ENCODE measurements at places on chromosomes 13 and 19.

GRCh38 chr19:31109636-31110035, 239.6 kb downstream of the TSHZ3 start:
- no peak for DNase-seq

DNA sequence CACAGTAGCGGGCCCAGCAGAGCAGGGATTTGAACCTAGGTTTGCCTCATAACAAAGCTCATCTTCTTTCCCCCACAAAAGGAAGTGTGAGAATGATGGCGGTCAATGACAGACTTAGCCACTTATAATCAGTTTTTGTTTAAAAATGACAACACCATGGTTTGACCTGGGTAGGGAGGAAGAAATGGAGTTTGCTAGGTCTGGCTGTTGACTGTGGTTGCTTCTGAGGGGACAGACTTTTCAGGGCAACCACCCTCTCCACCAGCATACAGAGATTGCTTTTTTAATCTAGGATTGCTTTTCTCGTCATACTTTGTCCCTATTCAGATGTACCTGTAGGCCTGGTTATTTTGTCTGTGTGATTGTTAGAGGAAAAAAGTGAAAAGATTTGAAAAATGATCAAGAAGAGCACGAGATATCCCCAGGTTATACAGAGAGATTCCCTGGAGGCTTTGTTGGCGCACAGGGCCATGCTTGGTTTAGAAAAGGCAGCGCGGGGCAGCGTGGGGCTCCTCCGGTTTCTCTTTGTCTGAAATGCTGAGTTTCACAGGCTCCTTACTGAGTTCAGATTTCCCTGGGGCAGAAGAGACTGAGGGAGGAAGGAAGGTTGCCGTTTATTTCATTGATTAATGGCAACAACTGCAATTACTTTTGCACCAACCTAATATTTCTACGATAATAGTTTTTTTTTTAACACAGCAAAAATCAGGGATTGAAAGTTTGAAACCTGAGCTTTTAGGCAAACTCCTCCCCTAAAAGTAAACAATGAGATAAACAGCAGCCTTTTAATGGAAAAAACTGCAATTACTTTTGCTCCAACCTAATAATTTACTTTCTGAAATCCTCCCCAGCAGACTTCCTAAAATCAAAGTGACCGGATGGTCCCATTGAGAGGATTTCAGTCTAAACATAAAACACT, 97.0 kb upstream of the RNF113B start:
- no peak for DNase-seq

GRCh38 chr13:48563626-48564025, 30.7 kb upstream of the RCBTB2 start:
- no peak for DNase-seq

DNA sequence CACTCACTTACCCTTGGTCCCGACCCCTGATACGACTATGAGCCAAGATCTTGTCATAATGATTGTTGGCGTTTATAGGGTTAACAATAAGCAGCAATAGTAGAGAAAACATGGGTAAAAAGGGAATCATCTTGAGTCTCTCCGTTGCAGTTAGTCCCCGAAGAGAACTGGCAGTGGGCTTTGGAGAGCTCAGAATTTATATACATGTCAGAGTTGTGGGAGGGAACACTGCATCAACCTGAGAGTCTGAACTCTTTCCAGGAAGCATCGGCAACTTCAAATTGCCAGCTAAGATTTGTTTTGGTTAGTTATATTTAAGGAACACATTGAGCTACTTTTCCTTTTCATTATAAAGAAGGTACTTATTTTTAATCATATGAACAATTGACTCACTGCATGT, at the start of gene POSTN:
TSS of gene POSTN (minus strand) at position 172 of the 400 bp plus-strand sequence. CDS start at position 130, 42 bp downstream.
- DNase-seq: no peak

DNA sequence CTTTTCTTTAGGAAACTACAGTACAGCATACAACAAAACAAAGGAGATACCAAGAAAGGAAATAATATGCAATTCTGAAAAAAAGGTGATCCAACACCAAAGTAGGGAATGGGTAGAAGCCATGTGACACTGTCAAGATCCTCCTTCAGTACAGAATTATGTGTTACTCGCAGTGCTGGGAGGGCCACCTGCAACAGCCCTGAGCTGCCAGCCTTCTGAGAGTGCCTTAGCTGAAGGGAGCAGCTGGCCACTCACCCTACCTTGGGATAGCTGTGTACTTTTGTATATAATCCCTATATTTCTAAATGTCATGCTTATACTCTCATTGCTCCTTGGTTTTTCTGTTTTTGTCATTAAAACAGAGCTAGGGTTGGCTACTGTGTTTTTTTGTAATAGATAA, 1518.2 kb upstream of the PCDH20 start:
- no peak for DNase-seq

DNA sequence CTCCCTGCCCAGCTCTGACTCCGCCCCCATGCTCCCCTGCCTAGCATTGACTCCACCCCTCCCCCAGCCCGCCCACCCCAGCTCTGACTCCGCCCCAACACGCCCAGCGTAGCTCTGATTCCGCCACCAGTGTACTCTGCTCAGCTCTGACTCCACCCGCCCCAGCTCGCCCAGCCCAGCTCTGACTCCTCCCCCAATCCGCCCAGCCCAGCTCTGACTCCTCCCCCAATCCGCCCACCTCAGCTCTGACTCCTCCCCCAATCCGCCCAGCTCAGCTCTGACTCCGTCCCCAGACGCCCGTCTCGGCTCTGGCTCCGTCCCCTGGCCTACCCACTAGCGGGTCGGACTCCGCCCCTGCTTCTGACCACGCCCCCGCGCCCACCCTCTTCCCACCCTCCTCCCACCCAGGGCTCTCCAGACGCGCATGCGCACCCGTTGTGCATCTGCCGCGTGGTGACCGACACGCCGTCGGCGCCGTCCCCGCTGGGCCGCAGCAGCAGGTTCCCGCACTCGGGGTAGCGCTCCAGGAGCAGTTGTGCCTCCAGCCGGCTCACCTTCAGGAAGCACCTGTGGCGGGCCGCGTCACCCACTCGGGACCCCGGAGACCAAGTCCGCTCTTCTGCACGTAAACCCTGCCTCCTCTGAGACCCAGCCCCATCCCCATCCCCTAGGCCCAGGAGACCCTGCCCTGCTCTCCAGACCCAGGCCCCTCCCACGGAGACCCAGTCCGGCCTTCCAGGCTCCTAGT, 10.2 kb downstream of the STAP2 start:
- peak; percentile 94 for DNase-seq

Measured in stimulated activated CD8-positive, alpha-beta memory T cell treated with anti-CD3 and anti-CD28 coated beads, Interleukin-15, amount 100 ng/mL, for 4 hours (primary cell).